ENCODE measurements at places on chromosomes 12 and 14. TPM values are rescaled to one million over a fixed set of nuclear protein-coding genes. Genes with fewer than 3 reads are reported as not detected.

DNA sequence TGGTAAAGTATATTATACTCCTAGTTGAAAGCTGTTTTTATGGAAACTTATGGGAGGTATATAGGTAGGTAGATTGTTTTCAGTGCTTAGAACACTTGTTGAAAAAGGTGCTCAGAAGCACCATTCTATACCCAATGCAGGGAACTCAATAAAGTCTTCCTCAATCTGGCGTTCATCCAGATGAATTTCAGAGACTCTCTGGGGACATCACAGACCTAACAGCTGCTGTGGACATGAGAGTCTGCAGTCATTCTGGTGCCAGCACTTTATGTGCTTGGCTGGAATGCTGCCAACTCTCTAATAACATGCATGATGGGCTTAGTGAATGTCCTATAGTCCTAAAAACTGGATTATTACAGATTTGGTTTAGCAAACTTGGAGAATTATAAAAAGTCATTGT is 115.9 kb downstream of the NTN4 start:
- no peak overlapping the region for H3K27ac ChIP-seq
- no peaks in the 10 kb centered on the region for H3K4me1 ChIP-seq
- no peaks in the 10 kb centered on the region for H3K27me3 ChIP-seq

DNA sequence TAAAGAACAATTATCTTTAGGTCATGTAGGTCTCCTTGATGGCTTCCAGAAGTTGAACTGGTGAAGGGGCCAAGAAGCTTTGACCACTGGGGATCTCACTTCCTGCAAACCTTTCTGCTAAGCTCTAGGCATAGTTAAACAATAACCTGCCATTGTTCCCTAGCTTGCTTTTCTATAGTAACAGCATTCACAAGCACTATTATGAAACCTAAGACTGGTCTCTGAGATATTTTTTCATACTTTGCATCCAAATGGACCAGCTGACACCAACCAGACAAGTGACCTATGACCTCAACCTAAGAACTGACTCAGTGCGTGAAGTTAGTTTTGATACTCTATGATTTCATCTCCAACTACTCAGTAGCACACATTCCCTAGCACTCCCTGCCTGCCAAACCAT is 129.1 kb downstream of the PTPRB start:
- H3K4me3 ChIP-seq, result no peak overlapping the region
- H3K27me3 ChIP-seq, result no peaks in the 10 kb centered on the region
- no peaks in the 10 kb centered on the region for H3K4me1 ChIP-seq
- DNase-seq, result no peak
- H3K36me3 ChIP-seq, result peaks cover 19% of the 10 kb centered on the region

SLC22A17 gene
- 34.0 TPM for total RNA-seq

ALDH2 gene
- 44.0 TPM for total RNA-seq

DNA sequence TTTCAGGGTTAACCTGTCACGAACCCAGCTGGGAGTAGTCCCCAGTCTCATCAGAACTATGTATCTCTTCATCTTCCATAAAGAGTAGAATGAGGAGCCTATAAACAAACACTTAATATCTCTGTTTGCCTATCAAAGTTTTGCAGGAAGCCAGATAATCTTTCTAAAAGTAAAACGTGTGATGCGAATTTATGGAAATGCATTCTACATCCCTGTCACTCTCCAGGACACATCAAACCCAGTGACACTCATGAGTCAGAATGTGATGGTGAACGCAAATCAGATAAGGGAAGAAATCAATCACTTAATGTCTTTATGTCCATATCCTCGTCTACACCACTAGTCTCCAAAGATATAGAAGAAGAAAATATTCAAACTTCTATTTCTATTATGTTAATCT is 37.4 kb downstream of the RERG start:
- H3K4me3 ChIP-seq, result no peak overlapping the region
- no peak for DNase-seq
- H3K27me3 ChIP-seq, result no peaks in the 10 kb centered on the region
- no peaks in the 10 kb centered on the region for H3K4me1 ChIP-seq
- H3K36me3 ChIP-seq, result no peaks in the 10 kb centered on the region

Data from H9 (cell line).